ENCODE measurements at places on chromosomes 6 and 20.

DNA sequence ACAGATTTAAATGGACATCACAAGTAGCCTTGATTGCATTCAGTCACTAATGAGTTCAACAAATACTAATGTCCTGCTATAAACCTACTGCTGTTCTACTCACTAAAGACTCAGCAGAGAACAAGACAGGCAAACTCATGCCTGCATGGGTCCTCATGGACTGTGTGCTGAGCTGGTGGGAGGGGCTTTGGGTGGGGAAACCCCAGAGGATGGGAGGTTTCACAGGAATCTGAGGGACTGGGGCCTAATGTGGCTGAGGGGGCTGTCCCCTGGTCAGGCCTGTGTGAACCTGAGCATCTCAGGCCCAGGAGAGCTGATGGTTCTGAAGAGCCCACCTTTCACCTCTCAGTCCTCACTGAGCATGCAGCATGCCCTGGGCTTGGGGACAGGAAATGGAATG lies 1.4 kb downstream of the CST8 start:
- no peak for DNase-seq

DNA sequence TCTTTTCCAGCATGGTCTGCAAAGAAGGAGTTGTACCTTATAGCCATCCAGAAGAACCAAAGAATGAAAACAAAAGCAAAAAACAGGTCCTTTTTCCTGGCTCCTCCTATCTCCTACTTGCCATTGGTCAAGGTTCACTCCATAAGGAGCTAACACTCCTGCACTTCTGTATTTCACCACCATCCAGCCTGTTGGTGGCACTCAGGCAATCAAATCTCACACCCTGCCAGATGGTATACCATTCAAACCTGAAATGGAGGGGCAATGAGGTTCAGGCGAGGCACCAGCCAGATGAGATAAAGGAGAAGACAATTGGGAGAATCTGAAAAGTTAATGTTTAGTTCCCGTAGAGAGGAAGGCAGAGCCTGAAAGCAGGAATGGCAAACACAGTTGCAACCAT lies 203.8 kb downstream of the ALDH8A1 start:
- DNase-seq, result no peak

DNA sequence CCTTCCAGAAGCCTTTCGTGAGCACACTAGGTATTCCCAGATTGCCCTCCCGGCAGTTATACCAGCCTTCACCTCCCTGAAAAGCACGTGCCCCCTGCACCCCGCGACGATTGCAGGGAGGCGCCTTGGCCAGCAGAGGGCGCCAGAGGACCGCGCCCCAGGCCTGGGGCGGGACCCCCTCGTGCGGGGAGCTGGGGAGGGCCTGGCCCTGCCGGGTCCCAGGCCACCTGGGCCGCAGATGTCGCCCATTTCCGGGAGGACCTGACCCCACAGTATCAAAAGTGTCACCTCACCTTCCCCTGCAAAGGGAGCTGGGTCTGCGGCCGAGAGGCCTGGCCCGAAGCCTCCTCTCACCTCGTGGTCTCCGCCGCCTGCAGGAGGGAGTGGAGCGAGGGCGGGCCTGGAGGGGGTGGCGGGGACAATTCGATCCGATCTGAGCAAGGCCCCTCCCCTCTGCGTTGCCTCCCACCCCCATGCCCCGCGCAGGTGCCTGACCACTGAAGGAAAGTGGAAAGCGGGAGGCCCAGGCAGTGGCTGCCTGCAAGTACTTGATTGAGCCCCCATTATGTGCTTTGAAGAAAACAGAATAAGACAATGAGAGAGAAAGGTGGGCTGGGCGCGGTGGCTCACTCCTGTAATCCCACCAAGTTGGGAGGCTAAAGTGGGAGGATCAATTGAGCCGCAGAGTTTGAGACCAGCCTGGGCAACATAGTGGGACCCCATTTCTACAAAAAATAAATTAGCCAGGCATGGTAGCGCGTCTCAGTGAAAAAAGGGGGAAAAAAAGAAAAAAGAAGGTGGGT lies 3.5 kb upstream of the SNAI1 start:
- DNase-seq, result peak; percentile 61

DNA sequence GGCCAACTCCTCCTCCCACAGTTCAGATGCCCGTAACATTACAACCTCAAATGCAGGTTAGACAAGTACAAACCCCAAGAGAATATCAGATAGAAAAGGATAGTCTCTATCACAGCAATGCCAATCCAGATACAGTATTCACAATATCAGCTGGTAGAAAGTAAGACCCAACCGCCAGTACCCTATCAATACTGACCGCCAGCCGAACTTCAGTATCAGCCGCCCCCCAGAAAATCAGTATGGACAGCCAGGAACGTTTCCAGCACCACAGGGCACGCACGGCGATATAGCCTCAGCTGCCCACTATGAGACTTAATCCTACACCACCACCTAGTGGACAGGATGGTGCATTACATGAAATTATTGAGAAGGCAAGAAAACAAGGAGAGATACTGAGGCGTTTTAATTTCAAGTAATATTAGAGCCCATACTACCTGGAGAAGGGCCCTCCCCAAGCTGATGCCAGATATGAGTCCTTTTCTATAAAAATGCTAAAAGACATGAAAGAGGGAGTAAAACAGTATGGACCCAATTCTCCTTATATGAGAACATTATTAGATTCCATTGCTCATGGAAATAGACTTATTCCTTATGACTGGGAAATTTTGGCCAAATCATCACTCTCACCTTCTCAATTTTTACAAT lies 17.6 kb upstream of the EIF2S2 start:
- peak; percentile 78 for DNase-seq

DNA sequence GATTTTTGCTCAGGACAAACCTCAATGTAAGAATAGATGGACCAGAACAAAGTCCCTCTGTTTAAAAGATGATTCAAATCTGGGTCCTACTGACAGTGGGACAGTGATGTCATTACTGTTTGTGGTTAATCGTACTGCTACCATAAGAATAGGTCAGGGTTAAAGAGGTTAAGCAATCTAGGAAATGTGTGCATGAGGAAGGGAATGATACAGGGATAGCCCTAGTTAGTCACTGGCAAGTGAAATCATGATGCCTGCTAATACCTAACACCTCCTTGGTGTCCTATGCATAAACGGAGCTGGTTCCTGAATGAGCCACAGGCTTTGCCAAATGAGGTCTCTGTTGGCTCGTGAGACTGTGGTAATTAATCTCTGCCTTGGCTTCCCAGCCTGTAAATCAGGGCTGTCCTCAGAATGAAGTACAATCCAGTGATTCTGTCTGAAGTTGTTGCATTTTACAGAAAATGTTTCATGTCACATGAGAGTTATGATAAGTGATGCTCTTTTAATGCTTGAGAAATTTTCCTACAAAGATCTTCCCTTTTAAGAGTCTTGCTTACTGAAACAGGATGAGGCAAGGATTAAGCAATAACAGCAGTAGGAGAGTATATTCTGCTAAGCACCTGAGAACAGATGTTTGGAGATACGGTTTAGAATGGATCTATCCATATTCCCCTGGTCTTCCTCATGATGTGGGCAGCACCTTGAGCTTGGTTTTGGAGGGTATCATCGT lies 3.8 kb downstream of the MEP1A start:
- no peak for DNase-seq

Data from GM19239 (cell line).